ENCODE measurements at places on chromosomes 6 and 20.

DNA sequence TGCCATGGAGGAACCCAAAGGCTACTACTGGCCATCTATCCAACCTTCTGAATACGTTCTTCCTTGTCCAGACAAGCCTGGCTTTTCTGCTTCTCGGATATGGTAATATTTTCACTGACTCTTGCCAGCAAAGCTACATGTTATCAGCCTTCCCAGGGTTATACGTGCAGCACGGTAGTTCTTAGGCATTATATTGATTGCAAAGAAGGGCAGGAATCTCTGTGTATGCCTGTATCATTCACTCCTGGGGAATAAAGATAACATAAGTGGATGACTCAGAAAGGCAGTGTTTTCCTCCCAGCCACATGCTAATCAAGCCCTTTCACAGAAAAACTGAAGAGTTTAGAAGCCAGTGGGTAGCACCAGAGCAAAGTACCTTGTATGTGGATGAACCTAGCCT, 98.7 kb downstream of the ADGRG6 start:
- no peak for DNase-seq

DNA sequence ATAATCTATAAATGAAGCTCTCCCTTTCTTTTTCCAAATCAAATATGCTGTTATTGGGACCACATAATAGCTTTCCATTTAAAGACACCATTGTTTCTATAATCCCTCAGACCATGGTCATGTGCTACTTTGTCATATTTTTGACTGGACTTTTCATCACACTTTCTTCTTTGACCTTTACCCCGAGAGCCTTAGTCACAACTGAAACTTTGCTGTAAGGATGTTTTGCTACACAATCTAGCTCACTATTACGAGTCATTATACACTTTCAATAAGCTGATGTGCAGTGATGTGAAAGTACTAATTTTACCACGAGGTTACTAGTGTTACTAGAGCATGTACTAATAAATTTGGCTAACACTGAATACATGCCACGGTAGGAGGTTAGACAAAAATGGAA, 367.2 kb upstream of the RUNX2 start:
- no peak for DNase-seq

DNA sequence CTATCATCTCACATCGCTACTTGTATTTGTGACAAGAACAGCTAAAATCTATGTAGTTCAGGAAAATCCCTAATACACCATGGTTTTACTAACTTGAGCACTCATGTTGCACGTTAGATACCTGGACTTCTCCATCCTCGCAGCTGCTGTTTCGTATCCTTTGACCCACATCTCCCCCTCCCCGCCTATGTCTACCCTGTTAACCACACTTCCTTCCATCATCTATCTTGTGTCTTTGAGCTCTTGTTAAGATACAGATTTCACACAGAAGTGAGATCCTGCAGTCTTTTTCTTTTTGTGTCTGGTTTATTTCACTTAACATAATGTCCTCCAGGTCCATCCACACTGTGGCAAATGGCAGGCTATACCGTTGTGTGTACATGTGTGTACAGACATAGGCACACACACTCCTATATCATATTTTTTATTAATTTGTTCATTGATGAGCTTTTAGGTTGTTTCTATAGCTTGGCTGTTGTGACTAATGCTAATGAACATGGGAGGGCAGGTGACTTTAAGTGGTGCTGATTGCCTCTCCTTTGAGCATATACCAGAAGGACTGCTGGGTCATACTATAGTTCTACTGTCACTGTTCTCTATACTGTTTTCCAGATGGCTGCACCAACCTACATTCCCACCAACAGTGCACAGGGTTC, 117.8 kb downstream of the WDR27 start:
- peak; percentile 8 for DNase-seq

DNA sequence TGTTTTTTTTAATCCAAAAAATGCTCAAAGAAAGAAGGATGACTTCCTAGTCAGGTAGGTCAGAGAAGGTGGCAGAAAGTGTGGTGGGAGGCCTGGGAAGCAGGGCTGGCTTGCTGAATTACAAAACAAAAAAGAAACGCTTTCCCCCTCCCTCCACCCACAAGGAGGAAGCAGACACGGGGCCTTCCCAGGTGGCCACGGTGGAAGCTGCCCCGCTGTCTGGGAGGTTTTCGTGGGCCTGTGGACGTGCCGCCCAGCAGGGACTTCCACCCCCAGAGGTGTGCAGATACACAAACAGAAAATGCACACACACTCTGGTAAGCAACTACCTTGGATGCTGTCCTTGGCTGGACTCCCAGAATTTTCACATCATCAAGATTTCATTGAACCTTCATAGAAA, 198.2 kb upstream of the CDH4 start:
- no peak for DNase-seq

DNA sequence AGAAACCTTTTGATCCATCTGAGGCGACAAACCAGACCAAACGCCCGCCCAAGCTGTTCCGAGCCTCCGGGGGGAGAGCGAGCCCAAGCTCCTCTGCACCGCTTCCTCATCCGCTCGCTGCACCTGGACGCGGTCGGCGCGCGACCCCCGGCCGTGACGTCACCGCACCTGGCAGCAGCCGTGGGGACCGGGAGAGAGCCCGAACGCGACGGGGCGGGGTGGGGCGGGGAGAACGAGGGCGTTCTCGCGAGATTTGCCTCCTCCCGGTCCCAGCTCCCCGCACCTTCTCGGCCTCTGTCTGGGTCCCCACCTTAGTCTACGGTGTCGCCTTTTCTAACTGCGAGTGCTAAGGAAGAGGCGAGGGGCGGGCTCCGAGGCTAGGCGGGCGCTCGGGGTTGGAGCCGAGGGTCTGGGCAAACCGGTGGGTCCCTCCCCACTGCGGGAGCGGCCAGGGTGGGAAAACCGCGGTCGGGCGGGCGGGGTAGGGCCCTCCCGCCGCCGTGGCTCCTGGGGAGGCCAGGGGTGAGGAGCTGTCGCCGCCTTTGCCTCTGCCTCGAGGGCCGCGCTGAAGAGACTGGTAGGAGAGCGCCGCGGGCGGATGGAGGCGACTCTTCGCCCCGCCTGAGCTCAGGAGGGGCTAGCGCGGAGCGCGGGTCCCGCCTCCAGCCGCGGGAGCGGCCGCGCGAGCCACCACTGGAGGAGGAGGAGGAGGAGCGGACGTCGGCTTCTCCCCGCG, at the start of gene CD2AP:
TSS of gene CD2AP (plus strand) at position 293 of the 736 bp plus-strand sequence. CDS start 456 bp downstream, outside the sequence.
- DNase-seq: peak; percentile 90

GRCh38 chr6:37674161-37674560, 23.5 kb downstream of the MDGA1 start:
- DNase-seq: no peak

DNA sequence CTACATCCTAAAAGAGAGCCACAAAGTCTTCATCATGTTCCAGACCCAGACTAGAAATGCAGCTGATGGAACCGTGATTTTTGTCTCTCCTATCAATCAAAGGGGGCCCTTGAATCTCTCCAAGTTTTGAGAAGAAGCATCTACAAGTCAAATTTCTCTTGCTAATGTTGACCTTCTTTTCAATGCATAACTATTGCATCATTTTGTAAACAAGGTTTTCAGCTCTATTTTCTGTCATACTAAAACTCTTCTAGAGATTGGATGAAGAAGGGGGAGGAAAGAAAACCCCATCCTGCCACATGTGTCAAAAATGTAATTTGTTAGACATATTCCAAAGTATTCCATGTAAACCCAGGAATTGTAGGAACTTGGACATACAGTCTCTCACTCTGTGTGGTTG, 169.2 kb downstream of the LMBRD1 start:
- no peak for DNase-seq

- DNase-seq: no peak
Measured at GRCh38 chr6:116887894-116888293, 10.9 kb downstream of the RFX6 start.

- no peak for DNase-seq
Measured at GRCh38 chr20:15895560-15896084, 677.6 kb downstream of the KIF16B start.

- DNase-seq: no peak
Measured at GRCh38 chr6:3368685-3369084, 88.2 kb downstream of the SLC22A23 start.

GRCh38 chr6:125810445-125810844, 19.7 kb downstream of the NCOA7 start:
- no peak for DNase-seq

GRCh38 chr6:99739526-99739925, 132.9 kb downstream of the PRDM13 start:
- DNase-seq: no peak

DNA sequence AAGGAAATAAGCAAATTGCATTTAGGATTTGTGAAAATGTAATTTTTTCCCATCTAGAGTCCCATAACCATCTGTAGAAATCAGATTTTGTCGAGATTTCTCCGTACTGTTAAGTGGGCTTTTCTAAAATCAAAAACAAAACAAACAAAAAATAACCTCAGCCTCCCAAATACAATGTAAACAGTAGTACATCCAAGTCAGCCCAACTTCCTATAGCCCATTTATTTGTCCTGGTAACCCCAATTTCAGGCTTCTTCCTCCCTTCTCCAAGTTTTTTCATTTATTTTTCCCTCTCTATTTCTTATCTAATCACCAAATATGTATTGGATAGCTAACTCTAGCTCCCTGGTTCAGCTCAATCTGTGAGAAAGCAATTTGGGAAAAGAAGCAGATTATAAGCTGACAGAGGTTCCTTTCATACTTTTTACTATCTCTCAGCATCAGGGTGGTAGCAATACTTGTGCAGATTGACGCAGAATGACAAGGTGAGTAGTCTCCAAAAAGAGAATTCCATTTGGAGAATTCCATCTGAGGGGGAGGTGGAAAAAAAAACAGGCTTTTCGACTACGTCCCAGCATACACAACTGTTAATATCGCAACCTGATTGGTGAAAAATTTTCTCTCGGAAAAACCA, 132.6 kb upstream of the BTN3A2 start:
- no peak for DNase-seq

- DNase-seq: no peak
Measured at GRCh38 chr6:76814496-76815458, 648.5 kb downstream of the HTR1B start.

DNA sequence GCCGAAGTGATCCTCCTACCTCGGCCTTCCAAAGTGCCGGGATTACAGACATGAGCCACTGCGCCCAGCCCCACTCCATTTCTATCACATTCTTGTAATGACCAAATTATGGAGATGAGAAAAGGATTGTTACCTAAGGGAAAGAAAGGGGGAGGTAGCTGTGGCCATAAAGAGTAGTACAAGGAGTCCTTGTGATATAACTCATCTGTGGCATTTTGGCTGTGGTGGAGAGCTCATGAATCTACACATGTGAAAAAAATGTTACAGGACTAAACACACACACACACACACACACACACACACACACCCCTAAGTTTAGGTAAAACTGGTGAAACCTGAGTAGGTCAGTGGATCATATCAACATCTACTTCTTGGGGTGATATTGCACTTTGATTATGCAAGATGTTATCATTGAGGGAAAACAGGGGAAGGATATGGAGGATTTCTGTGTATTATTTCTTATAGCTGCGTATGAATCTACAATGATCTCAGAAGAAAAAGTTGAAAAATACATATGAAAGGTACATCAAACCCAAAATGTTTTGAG, 251.5 kb downstream of the TSHZ2 start:
- DNase-seq: no peak

GRCh38 chr20:19560881-19561480, 197.1 kb upstream of the RIN2 start:
- no peak for DNase-seq

GRCh38 chr6:71529769-71530168, 241.2 kb downstream of the OGFRL1 start:
- no peak for DNase-seq

GRCh38 chr6:19795211-19795610, 42.0 kb upstream of the ID4 start:
- no peak for DNase-seq

DNA sequence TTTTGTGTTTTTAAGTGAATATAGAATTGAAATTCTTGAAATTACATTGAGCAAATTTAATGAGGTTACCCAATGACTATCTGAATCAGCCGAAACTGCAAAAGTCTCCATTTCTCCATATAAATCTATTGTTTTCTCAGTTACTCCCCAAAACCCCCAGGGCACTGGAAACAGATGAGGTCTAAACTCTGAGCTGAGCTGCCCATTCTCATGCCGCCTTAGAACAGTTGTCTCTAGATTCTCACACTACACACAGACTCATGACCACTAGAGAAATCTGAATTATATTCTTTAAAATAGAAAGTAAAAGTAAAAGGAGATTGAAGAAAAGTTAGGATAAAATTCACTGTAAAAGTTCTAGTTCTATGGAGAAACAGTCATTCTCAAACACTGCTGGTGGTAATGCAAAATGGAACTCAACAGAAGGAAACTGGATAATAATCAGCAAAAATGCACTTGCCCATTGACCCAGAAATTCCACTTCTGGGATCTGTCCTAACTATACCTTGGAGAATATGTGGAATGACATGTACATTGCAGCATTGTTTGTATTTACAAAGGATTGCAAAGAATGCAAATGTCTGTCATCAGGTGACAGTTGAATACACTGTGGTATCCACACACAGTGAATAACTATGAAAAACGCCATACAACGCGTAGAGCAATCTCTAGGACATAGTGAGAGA, 125.5 kb downstream of the IPCEF1 start:
- DNase-seq: no peak

GRCh38 chr6:21907291-21907690, 313.7 kb downstream of the SOX4 start:
- DNase-seq: no peak

DNA sequence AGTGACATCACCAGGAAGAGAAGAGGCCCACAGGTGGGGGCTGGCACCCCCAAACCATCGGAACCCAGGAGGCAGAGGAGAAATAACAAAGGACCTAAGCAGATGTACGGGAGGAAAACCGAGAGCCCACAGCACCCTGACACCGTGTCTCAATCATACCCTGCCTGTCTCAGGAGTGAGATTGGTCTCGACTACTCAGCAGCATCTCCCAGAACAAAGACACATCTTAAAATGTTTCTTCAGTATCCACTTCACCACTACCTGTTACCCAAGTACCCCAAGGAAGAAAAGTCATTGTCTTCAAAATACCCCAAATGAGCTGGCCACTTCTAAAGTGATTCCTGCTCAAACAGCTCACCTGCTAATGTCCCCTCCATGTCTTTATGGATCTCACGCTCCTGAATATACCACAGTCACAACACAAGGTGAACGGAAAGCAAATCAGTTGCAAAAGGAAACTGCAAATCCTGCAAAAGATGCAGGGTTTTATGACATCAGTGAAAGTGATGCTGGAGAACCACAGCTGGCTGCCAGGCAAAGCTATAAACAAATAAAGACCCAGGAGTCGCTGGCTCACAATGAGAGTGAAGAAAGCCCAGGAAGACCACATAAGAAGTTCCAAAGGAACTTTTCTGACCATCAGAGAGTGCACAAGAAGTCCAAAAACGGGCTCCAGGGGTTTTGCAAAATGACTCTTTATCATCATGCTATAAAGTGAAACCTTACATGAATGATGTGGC, 44.1 kb downstream of the PREX1 start:
- DNase-seq: peak; percentile 62

GRCh38 chr6:25956226-25956625, 6.4 kb upstream of the TRIM38 start:
- no peak for DNase-seq
